ENCODE measurements at places on chromosomes 3 and 15. TPM values are rescaled to one million over a fixed set of nuclear protein-coding genes. Genes with fewer than 3 reads are reported as not detected.

NMNAT3 gene
- 4.9 TPM for total RNA-seq

IQCF5 gene
- total RNA-seq: not detected

UNC13C gene
- total RNA-seq: 0.07 TPM

PATL2 gene
- total RNA-seq: 1.2 TPM
